Osteocyte (in vitro differentiated cells): ENCODE measurements at places on chromosomes 6 and 20.

- DNase-seq = no peak
These were observed 39.0 kb downstream of the TPD52L1 start for GRCh38 chr6:125192610-125192930.

- no peak for DNase-seq
These were observed 747.3 kb downstream of the COL12A1 start for GRCh38 chr6:74458536-74458935.

DNA sequence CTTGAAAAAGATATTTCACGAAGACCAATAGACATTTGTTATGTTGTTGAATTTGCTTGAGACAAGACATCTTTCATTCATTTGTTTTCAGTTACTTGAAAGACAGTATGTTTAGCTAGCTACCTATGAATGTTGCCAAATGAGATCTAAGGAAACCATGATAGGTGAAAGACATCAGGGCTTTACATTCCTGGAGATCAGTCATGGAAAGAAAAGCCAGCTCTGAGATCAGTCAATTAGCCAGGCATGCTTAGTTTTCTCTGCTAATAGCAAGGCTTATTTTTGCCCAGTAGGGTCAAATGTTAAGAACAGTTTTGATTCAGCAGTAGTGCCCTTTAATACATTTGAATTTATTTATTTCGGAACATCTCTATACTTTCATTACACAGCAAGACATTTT lies 116.5 kb upstream of the EDN1 start:
- no peak for DNase-seq

- DNase-seq = no peak
These were observed 336.8 kb downstream of the RFPL4B start for GRCh38 chr6:112683926-112684325.
